ENCODE measurements at places on chromosomes 5 and 9.

DNA sequence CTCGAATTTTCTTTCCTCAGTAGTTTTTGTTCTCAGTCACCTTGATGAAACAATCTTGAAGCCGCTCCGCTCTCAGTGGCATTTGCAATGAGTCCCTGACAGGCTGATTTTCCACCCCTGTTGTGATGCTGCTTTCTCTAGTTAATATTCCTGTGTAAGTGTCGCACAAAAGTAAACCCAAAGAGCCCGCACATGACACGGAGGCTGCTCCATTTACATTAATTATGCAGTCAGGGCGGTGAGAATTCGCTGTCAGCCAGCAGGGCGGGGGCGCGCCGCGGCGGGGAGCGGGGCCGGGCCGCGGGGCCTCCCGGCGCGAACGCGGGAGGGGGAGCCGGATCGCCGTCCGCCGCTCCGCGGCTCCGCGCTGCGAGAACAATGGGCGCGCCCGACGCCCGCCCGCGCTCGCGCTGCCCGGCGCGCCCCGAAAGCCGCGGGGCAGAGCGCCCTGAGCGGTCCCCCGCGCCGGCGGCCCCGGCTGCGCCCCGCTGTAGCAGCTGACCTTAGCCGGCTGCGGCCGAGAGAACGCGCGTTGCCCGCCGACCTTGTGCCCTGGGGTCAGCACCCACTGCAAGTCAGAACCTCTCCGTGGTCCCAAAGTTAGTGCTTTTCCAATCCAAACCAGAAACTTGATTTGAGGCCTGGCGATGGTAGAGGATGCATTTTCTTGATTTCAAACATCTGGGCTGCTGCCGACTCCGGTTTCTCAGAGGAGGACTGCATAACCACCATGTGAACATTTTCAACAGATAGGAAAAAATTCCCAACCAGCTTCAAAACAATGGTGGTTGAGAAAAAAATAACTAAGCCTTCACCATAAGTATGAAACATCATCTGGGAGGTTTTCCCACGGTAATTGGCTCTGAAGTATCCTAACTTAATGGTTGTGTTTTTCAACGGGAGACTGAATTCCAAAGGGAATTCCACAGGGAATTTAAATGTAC, 142.6 kb downstream of the PBX3 start:
- DNase-seq = no peak

DNA sequence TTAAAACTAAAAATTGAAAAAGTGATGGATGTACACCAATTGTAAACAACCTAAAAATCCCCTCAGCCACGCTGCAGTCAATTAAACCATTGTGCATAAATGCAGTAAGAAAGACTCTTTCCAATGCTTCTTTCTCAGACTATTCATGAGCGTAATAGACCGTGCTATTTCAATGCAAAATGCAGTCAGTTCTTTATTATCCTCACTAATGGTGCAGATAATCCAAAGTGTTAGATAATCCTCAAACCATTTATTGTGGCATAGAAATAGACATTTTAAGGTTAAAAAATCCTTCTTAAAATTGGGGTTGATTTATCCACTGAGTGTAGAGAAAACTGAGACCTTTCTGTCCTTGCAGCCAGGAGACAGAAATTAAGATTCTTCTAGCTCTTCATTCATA, 1862.8 kb downstream of the EFNA5 start:
- no peak for DNase-seq

- DNase-seq = no peak
Measured at GRCh38 chr9:38229104-38229500, 160.1 kb upstream of the SHB start.

- no peak for DNase-seq
Measured at GRCh38 chr9:137575716-137576411, 2.9 kb downstream of the DPH7 start.

DNA sequence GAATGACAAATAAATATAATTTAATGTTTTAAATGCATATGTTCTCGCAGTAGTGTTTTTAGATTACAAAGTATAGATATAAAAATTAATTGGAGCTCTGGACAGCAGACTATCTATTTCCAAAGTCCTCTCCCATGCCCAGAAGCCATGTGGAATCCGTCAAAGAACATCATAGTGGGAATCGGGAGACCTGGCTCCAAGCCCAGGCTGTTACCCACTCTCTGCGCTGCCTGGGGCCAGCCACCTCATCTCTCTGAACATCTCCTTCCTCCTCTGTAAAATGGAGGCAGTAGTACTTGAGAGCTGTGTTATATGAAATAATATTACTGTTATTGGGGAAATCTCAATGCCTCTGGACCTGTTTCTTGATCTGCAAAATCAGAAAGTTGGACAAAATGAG, 58.1 kb upstream of the SLC30A5 start:
- no peak for DNase-seq

GRCh38 chr5:72936893-72937292, 18.9 kb upstream of the FCHO2 start:
- no peak for DNase-seq

All from esophagus squamous epithelium (tissue), 5 donors.